Sigmoid colon (tissue), 7 donors: ENCODE measurements at places on chromosomes 16 and 17. TPM values are rescaled to one million over a fixed set of nuclear protein-coding genes. Genes with fewer than 3 reads are reported as not detected.

DNA sequence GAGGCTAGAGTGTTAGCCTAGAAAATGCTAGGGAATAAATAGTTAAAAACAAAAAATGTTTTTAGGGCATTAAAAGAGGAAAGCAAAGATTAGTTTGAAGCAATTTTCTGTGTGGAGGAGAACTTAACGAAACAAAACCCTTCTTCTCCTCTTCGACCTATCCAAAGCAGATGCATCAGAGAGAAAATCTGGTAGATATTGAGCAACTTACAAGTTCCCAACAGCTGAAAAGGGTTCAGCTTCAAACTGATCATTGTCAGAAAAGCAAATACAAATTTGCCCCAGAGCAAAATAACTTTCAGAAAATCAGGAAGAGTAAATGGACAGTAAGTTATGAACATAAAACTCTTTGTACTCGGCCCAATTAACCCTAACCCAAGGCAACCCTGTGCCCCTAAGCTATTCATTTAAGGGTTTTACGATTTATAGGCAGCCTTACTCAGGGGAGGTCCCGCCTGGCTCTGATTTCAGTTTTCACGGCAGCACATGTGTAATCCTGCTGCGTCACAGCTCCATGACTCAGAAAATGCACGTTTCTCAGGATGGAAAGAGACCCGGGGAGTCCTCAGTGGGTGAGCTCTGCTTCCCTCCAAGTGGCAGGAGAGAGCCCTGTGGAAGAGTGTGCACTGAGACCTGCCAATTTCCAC lies 405.7 kb upstream of the SALL1 start:
- no peaks in the 10 kb centered on the region for H3K27me3 ChIP-seq
- no peak overlapping the region for H3K4me3 ChIP-seq
- no peaks in the 10 kb centered on the region for H3K4me1 ChIP-seq
- H3K36me3 ChIP-seq: no peaks in the 10 kb centered on the region
- peak; percentile 75 for DNase-seq

GRCh38 chr17:74478420-74479100 lies 12.1 kb downstream of the CD300A start:
- peaks cover 27% of the 10 kb centered on the region for H3K27me3 ChIP-seq
- no peaks in the 10 kb centered on the region for H3K4me1 ChIP-seq
- no peak overlapping the region for H3K27ac ChIP-seq
- H3K36me3 ChIP-seq: no peaks in the 10 kb centered on the region
- H3K4me3 ChIP-seq: no peak overlapping the region

GRCh38 chr17:20800146-20800545 lies 220.6 kb downstream of the CDRT15L2 start:
- no peaks in the 10 kb centered on the region for H3K36me3 ChIP-seq
- no peak overlapping the region for H3K27ac ChIP-seq
- no peaks in the 10 kb centered on the region for H3K4me1 ChIP-seq
- DNase-seq: no peak
- H3K27me3 ChIP-seq: no peaks in the 10 kb centered on the region

DNA sequence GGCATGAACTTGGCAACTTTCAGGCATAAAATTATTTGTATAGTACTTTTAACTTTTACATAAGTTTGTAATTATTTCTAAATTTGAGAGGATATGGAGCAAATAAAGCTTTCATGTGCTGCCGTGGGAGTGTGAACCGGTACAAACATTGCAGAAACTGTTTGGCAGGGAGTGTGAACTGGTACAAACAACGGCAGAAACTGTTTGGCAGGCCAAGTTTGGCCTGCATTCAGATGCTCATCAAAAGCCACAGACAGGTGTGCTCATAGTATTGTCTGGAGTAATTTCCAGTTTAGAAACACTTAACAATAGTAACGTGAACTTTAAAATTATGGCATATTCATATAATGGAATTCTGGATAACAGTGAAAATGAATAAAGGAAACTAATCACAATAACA lies 73.8 kb upstream of the ATP2A3 start:
- no peak overlapping the region for H3K4me3 ChIP-seq
- no peaks in the 10 kb centered on the region for H3K27me3 ChIP-seq
- DNase-seq: no peak
- H3K27ac ChIP-seq: no peak overlapping the region
- peaks cover 46% of the 10 kb centered on the region for H3K36me3 ChIP-seq
- H3K4me1 ChIP-seq: no peaks in the 10 kb centered on the region

DNA sequence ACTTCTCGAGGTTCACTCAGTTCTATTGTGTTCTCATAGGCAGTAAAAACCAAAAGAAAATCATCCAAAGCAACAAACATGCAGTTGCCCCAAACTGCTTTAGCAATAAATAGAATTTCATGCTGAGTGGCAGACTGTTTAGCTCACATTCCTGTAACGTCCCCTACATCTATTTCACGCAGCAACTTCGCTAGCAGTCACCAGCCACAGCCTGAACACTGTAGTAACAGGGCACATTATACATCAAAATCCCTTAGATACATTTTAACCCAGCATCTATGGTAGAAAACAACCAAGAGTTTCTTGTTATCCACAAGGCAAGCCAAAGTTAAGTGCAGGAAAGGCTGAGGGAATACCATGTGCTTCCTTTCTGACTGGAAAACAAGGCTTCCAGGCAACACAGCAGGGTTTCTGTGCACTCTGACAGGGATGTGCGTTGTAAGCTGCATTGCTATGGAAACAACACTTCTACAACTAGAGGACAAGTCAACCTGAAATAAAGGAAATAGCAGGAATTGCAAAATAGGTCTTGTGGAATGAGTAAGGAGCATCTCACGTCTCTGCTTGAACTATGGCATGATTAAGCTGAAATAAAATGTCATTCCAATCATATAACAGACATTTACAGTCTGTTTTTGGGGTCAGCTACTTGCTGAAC lies 55.4 kb downstream of the CFDP1 start:
- DNase-seq: no peak
- no peaks in the 10 kb centered on the region for H3K27me3 ChIP-seq
- H3K4me1 ChIP-seq: peaks cover 2% of the 10 kb centered on the region
- H3K36me3 ChIP-seq: no peaks in the 10 kb centered on the region
- peak overlapping the region; percentile 24 for H3K27ac ChIP-seq

DNA sequence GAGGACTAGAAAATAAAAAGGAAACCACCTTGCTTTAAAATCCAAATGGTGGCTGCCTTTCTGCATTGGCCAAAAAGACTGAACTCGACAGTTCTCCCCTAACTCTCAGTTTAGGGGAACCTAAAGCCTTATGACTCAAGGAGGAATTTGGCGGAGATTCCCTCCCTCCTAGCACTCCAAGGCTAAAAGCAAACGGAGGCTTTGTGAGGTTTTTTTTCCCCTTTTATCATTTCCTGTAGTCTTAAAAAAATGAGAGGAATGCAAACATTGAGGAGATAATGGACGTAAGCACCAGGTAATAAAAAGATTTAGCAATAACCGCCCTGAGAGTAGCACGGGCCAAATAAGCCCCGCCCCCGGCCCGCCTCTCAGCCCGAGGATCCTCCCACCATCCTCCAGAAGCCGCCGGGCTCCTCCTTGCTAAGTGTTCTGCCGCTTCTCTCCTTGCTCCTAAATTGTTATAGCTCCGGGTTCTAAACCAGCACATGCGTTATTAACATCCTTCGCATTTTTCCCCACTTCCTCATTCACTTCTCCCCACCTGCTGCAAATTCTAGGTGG lies 5.8 kb upstream of the KIFC3 start:
- no peak overlapping the region for H3K4me3 ChIP-seq
- peaks cover 38% of the 10 kb centered on the region for H3K4me1 ChIP-seq
- peak overlapping the region; percentile 50 for H3K27ac ChIP-seq
- no peaks in the 10 kb centered on the region for H3K36me3 ChIP-seq
- DNase-seq: peak; percentile 90
- H3K27me3 ChIP-seq: no peaks in the 10 kb centered on the region

GRCh38 chr17:82815790-82816305 lies 24.0 kb downstream of the ZNF750 start:
- no peak for DNase-seq
- H3K27ac ChIP-seq: no peak overlapping the region
- H3K4me1 ChIP-seq: no peaks in the 10 kb centered on the region
- H3K36me3 ChIP-seq: peaks cover 62% of the 10 kb centered on the region

DNA sequence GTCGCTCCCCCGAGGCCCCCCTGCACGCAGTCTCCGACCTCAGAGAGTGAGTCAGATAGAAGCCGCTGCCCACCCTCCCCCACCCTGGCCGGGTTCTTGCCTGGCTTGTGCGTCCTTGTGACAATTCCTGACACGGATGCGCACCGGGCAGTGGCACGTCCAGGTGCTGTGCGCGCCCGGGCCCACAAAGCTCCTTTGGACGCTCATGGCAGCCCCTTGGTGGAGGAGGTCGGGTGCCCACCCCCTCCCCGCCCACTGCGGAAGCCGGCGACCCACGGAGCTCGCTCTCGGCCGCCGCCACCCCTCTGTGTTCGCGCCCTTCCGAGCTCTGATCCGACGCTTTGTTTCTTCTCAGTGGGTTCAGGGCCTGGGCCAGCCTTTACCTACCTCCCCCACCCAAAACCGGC lies 662 bp upstream of the TUBB3 start:
- DNase-seq: peak; percentile 92
- peak overlapping the region; percentile 98 for H3K27ac ChIP-seq
- H3K27me3 ChIP-seq: peaks cover 30% of the 10 kb centered on the region
- no peaks in the 10 kb centered on the region for H3K4me1 ChIP-seq

DNA sequence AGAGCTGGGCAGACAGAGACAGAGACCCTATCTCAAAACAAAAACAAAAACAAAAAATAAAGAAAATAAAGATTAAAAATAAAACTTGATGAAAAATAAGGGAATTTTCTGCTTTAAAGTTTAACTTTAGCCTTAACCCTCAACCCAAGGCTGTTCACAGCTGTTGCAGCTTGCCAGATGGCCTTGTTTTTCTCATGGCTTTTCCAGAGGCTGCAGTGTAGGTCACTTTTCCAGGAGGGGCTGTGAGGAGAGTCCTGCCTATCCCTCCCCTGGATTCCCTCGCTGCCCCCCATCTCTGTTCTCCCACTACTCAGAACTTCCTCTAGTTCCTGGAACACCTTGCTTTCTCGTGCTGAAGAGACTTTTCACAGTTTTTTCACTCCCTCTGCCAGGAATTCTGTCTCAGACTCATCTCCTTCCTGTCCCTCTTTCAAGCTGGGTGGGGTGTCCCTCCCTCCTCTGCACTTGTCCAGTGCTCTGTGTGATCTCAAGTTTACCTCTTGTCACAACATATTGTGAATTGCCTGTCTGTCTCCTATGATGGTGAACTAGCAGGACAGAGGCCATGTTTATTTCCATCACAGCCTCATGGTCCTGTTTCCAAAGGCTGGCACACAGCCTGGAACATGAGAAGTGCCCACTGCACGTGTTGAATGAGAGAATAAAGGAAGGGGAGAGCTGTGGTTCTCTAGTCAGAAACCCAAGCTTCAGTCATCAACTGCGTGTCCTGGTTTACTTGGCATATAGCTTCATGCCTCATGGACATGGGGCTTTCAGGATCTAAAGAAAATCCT lies 69.9 kb upstream of the MSI2 start:
- no peak for DNase-seq
- H3K36me3 ChIP-seq: no peaks in the 10 kb centered on the region
- H3K4me3 ChIP-seq: no peak overlapping the region
- no peak overlapping the region for H3K27ac ChIP-seq
- H3K4me1 ChIP-seq: no peaks in the 10 kb centered on the region
- H3K27me3 ChIP-seq: no peaks in the 10 kb centered on the region

DNA sequence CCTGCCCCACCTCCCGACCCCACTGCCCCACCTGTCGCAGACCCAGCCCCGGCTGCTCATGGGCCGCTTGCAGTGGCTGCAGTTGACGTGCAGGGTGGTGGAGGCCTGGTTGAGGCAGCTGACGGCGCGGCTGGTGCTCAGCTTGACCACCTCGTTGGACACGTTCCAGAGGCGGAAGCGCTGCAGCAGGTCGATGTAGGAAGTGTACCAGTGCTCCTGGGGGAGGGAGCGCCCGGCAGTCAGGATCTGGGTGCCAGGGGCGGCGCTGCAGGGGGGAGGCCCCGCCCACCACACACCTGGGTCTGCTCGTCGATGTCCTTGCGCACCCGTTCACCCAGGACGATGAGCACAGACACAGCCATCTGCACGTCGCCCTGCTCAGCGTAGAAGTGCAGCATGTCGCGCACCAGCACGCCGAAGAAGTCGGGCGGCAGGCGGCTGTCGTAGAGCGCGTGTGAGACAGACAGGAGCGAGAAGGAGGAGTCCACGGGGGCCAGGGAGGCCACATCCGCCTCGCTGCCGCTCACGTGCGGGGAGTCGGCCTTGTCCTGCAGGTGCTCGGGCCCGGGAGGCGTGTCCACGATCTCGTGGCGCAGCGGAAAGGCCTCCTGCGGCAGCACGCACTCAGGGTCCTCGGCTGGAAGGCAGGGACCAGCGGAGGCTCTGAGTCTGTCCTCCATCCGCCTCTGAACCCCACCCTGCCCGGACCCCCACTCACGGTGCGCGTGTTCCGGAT lies 995 bp upstream of the JMJD8 start:
- H3K36me3 ChIP-seq: peaks cover 14% of the 10 kb centered on the region
- DNase-seq: peak; percentile 77
- H3K4me3 ChIP-seq: peak overlapping the region; percentile 76

DNA sequence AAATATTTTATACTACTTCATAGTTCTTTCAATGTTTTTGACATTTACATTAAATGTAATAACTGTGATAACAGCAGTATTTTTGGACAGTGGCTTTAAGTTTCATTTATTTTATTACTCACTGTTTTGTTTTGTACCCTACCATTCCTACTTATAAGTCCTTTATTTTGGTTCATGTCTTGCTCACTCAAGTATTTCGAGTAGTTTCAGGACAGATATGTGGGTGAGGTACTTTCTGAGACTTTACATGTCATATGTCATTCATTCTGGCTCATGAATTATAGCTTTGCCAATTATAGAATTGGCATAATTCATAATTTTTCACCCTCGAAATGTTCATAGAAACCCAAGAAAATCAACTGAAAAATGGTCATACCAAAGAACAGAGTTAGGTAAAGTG lies 44.4 kb downstream of the PIK3R5 start:
- no peaks in the 10 kb centered on the region for H3K36me3 ChIP-seq
- no peak overlapping the region for H3K27ac ChIP-seq
- H3K4me3 ChIP-seq: no peak overlapping the region
- no peaks in the 10 kb centered on the region for H3K27me3 ChIP-seq

DNA sequence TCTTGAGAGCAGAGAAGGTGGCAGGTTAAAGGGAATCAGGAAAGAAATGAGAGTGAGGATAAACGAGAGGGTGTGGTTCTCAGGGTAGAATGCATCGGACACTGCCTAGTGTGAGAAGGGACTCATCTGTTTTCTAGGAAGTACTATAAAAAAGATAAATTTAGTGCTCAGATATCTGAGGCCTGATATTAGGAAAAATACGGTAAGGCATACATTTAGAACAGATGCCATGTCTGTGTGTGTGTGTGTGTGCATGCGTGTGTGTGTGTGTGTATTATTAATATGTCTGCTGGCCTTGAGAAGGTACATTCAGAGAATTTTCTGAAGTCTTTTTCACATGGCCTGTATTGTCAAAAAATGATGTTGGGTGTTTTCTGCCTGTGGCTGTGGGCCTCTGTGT lies 414.8 kb downstream of the MAF start:
- H3K36me3 ChIP-seq: no peaks in the 10 kb centered on the region
- H3K4me1 ChIP-seq: peaks cover 7% of the 10 kb centered on the region
- H3K27me3 ChIP-seq: no peaks in the 10 kb centered on the region
- H3K27ac ChIP-seq: no peak overlapping the region
- H3K4me3 ChIP-seq: no peak overlapping the region
- DNase-seq: no peak

GRCh38 chr16:84677017-84677803 lies 22.6 kb upstream of the USP10 start:
- H3K36me3 ChIP-seq: no peaks in the 10 kb centered on the region
- peak; percentile 38 for DNase-seq
- H3K27ac ChIP-seq: no peak overlapping the region
- H3K4me3 ChIP-seq: no peak overlapping the region
- H3K4me1 ChIP-seq: no peaks in the 10 kb centered on the region
- H3K27me3 ChIP-seq: no peaks in the 10 kb centered on the region

The RNF227 gene
- 3.9 TPM for total RNA-seq

The GRB7 gene
- total RNA-seq: not detected

The DPEP3 gene
- total RNA-seq: not detected

The CCL18 gene
- 2.8 TPM for total RNA-seq

The POLDIP2 gene
- 59.2 TPM for total RNA-seq

The ATP6V0A1 gene
- total RNA-seq: 36.0 TPM

The FBXW10 gene
- total RNA-seq: not detected

The FBXL16 gene
- 1.4 TPM for total RNA-seq

The NUDT7 gene
- 8.0 TPM for total RNA-seq
